Activated effector memory CD4-positive, alpha-beta T cell treated with Interleukin-2 at 50 U/mL for 16 hours (primary cell): ENCODE measurements at places on chromosomes 7 and 10.

- no peak for DNase-seq
Observed at GRCh38 chr10:10477844-10478243, 539.8 kb upstream of the CELF2 start.

DNA sequence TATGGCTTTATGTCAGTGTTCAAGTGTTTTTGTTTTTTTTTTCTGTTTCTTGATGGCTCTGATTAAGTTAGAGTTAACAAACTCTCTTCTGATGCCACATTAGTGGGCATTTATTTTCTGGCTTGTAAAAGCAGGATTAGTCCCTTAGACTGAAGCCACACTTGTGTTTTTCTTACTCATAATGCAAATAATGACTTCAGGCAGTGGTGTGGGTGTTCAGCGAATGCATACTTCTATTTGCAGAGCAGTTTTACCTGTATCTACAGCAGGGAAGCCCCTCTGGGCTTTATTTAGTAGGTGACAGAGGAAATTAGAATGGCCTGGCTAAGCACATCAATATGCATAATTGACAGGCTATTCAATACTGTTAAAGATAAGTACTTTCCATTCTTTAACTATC lies 79.9 kb downstream of the CNNM2 start:
- no peak for DNase-seq

GRCh38 chr10:58992830-58993460 lies 183.5 kb upstream of the PHYHIPL start:
- no peak for DNase-seq

GRCh38 chr7:129095258-129095657 lies 40.3 kb upstream of the TNPO3 start:
- DNase-seq, result peak; percentile 4

- no peak for DNase-seq
Observed at GRCh38 chr7:55557666-55558188, 14.6 kb downstream of the VOPP1 start.

- no peak for DNase-seq
Observed at GRCh38 chr10:2509081-2509531, 558.2 kb upstream of the PFKP start.

DNA sequence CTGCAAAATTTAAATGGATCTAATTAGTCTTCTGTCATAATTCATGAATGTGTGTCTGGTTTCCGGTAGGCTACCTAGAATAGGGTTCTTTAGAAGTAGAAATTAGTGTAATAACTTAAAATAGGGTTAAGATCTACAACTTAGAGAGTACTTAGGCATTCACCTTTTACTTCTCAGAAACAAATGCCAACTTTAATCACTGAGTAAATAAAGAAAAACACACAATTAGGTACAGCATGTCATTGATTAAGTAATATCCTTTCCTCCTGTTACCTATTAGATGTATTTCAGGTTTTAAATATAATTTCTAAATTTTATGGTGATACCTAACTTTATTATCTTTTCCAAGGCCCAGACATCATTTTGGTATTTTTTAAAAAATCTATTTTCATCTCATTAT lies 9.3 kb downstream of the ANKRD7 start:
- DNase-seq, result no peak

DNA sequence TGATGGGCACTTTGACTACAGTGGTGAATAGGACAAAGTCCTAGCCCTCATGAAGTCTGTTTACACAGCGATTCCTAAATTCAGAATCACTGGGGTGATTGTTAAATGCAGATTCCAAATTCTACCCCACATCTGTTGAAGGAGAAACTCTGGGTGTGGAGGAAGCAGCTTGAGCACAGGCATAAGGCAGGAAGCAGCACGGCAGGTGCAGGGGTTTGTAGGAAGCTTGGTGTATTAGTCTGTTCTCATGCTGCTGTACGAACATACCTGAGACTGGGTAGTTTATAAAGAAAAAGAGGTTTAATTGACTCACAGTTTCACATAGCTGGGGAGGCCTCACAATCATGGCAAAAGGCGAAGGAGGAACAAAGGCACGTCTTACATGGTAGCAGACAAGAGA lies 5.1 kb downstream of the AKR1E2 start:
- no peak for DNase-seq

- DNase-seq, result no peak
Observed at GRCh38 chr10:107576746-107577145, 412.2 kb upstream of the SORCS1 start.

GRCh38 chr10:1297566-1298301 lies 241.5 kb downstream of the WDR37 start:
- DNase-seq, result no peak

DNA sequence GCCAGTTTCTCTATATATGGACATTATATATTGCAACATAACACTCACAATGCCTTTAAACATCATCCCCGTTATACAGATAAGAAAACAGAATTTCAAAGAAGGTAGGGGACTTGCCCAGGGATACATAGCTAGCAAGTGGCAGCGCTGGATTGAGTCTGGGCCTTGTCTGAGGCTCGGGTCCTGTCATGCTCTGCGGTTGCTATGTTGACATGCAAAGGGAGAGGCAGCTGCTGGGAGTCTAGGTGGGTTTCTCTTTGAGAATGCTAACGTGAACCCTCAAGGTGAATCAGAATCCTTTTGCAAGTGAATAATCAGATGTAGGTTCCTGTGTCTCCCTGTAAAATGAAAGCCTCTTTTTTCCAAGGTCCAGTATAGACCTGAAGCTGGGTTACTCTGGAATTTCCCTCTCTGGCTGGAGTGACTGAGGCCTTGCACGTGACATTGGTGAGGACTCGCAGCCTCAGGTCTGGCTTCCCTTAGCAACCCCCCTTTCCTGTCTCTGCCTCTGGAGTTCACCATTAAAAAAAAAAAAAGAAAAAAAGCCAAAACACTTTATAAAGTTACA lies 38.9 kb downstream of the TCF7L2 start:
- DNase-seq, result no peak

DNA sequence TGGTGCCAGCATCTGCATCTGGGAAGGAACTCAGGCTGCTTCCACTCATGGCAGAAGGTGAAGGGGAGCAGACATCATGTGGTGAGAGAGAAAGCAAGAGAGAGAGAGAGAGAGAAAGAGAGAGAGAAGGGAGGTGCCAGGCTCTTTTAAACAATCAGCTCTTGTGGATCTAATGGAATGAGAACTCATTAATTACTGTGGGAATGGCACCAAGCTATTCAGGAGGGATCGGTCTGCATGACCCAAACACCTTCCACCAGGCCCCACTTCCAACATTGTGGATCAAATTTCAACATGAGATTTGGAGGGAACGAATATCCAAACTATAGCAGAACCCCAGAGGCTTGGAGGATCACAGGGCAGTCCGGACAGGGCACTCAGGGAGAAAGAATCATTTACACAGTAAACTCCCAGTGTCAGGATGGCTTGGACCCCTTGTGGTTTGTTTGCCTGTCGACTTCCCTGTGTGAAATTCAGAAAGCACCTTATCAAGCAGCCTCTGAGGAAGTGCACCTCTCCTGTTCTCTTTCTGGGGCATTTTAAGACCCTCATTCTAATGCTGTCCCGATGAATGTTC lies 308.5 kb downstream of the REEP3 start:
- DNase-seq, result no peak

- no peak for DNase-seq
Observed at GRCh38 chr7:78018641-78019446, 220.3 kb downstream of the PHTF2 start.

- no peak for DNase-seq
Observed at GRCh38 chr10:113445736-113446135, 107.1 kb upstream of the HABP2 start.

DNA sequence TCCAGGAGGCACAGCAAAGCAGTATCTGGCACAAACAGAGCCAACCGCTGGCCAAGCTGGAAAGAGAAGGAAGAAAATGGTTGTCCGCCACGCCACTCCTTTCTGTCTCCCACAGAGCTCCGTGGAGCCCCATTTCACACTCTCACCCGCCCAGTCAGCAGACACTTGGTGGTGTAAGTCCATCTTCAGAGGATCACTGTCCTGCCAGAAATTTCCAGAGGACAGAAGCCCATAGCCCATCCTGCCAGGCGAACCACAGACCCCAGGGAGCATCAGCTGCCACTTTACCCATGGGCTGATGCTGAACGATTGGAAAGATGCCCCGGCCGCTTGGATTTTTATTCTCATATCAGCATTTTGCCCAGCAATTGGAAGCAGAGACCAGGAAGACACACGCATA lies 144.7 kb upstream of the LYZL2 start:
- no peak for DNase-seq

GRCh38 chr7:42400211-42400772 lies 163.3 kb upstream of the GLI3 start:
- no peak for DNase-seq

GRCh38 chr7:11427686-11428273 lies 404.2 kb downstream of the THSD7A start:
- no peak for DNase-seq

GRCh38 chr7:20365486-20365885 lies 34.8 kb downstream of the ITGB8 start:
- DNase-seq, result no peak

DNA sequence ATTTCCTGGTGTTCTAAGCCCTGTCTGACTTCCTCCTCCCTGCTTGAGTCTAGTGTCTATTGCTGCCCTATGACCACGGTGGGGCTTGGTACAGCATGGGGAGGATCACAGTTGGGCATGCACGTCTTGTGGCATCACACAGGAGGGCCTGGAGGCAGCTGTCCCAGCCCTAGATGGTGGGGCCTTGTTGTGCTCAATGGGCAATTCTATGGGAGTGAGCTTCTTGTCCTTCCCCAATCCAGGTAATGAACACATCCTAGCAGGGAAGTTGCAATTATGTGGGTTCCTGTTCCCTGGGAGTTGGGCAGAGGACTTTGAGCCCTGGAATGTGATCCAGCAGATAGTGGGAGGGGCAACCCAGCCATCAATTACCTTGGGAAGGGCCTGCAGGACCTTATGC lies 10.8 kb upstream of the FAM3C start:
- DNase-seq, result no peak

DNA sequence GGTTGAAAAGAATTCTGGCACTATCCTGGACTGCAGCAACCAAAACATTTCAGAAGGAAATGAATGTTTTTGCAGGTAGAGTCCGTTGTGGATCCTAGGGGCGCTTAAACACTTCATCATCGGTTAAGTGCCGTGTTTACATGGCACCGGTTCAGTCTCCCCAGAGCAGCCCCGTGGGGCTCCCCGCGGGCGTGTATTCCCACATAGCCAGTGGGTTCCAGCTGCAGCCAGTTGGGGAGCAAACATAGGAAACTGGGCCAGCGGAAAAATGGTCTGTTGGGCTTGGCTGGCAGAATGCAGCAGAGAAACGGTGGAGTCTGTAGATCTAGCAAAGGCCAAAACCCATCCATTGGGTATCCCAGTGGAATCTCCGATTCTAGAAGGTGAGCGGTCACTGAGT lies 113.0 kb upstream of the SH2B2 start:
- no peak for DNase-seq

- no peak for DNase-seq
Observed at GRCh38 chr10:95499482-95499989, 61.6 kb downstream of the SORBS1 start.

GRCh38 chr7:105413887-105414437 lies 25.2 kb upstream of the SRPK2 start:
- DNase-seq, result no peak

DNA sequence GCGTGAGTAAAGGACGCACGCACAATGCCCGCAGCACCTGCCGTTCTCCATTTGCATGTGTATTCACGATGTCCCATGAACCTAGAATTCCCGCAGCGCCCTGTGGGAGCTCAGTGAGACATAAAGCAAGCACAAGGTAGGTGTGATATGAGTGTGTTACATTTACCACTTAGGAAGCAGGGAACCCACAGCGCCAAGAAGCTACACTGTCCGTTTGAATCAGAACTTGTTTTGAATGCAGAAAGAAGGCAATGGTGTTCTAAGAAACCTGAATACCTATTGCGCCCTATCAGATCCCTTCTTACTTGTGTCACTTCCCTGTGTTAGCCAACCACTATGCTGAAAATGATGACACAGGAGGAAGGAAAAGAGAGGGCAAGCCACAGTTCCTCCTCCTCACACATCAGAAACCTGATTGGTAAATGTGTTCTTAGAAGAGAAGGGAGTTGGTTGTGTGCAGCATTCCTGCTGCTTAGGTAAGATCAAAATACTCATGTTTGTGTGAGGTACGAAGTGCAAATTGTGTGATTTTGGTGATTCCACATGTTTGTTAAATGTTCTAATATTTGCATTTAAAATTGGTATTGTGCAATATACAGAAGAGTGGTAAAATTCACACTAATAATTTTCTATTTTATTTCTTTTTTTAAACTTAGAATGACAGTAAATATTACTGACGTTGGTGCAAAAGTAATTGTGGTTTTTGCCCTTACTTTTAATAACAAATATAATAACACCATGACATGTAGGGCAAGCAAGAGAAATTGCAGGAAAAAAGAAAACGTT lies 185.4 kb downstream of the SEC23IP start:
- no peak for DNase-seq

DNA sequence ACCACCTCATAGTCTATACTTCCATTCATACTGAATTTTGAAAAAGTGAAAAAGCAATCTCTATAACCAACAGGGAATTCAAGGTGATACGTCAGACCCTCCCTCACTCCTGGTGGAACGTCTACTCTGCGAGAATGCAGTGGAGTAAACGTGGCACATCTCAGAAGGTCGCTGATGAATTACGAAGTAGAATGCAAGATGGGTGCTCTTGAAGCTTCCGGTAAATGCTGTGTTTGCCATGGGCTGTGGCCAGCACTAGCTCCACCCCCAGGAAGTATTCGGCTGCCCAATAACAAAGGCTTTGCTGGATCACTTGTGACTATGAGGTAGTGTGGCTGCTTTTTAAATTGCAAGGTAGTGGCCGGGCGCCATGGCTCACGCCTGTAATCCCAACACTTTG lies 226.0 kb downstream of the PRPF18 start:
- no peak for DNase-seq

DNA sequence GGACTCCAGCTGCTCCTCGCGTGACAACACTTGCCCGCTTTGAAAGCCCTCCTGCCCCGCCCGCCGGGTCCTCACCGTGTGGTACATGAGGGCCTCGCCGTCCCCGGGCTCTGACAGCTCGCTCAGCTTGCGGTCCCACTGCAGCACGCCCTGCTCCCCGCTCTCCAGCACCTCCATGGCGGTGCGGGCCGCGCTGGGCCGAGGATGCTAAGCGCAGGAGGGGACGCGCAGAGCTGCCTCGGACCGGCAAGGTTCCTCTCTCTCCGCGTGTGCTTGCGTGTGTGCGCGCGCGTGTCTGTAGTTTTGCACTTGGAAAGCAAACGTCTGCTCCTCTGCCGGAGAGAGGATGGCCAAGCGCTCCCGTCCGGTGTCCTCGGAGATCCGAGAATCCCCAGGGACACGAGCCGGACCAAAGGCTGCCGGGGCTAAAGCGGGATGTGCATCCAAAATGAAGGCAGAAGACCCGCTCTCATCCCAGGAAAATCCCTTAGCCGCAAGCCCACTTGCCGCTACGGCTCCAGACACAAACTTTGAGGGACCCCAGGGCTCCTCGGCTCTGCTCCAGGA lies at the start of gene CREB3L2:
TSS of gene CREB3L2 (minus strand) at position 558 of the 567 bp plus-strand sequence. CDS start at position 177, 381 bp downstream.
- peak; percentile 63 for DNase-seq

GRCh38 chr10:43524434-43525247 lies 49.8 kb downstream of the ZNF239 start:
- no peak for DNase-seq

- DNase-seq, result peak; percentile 86
Observed at GRCh38 chr7:99380823-99381663, 6.5 kb downstream of the ARPC1B start.
